Stimulated activated CD4-positive, alpha-beta T cell treated with anti-CD3 and anti-CD28 coated beads, Interleukin-4, amount 100 ng/mL, for 1 hour (primary cell): ENCODE measurements at places on chromosomes 6 and 20.

- no peak for DNase-seq
Observed at GRCh38 chr6:168016721-168017525, 19.5 kb downstream of the KIF25 start.

DNA sequence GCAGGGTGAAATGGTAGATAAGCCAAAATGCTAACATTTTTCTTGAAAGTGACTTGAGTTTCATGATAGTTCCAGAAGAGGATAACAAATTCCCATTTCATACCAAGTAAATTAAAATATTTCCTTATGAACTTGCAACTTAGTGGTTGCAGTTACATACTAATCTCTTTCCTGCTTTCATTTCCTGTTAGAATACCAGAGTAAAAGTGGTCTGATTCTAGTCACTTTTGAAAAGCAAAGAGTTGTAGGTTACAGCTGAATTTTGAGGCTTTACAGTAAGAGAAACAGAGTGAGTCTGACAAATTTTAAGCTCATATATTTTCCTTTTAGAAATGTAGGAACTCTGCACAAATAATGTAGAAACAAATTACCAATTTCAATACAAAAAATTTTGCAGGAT is 117.4 kb downstream of the ZFAND3 start:
- DNase-seq, result no peak

GRCh38 chr6:71222671-71223070 is 65.9 kb upstream of the OGFRL1 start:
- DNase-seq, result no peak

GRCh38 chr6:158496700-158497099 is 63.2 kb upstream of the TMEM181 start:
- no peak for DNase-seq

DNA sequence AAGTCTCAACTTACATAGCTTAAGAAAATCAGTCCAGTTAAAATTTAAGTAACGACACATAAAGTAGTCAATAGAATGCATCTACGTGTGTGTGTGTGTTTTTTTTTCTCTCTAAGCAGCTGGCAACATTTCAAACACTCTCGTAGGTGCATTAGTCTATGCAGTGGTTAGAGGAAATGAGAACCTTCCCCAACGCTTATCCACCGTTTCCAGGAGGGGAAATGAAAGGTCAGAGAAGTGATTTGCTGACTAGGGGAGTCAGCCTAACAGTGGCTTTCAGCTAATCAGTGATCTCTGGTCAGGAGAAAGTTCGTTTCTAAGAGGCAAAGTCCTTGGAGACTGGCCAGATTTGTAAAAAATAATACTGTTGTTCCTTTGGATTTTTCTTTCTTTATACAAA is 806.6 kb downstream of the C6orf118 start:
- no peak for DNase-seq

GRCh38 chr6:122799916-122800686 is 11.0 kb downstream of the SMPDL3A start:
- DNase-seq, result no peak

DNA sequence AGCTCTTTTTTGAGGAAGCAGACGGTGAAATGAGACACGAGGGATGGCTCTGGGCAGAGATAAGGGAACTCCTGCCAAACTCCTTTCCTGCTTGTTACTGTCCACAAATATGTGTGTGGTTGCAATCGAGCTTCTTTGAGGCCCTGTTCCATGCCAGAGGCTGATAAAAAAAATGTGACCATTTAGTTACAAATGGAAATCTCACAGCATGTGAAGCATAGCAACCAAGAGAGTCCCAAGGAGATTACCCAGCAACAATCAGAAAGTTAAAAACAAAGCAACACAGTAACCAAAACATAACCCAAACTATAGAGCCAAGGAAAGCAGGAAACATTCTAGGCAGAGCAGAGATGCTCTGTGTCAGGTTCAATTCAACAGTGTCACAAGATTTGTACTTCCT is 35.4 kb upstream of the HMGN3 start:
- no peak for DNase-seq

DNA sequence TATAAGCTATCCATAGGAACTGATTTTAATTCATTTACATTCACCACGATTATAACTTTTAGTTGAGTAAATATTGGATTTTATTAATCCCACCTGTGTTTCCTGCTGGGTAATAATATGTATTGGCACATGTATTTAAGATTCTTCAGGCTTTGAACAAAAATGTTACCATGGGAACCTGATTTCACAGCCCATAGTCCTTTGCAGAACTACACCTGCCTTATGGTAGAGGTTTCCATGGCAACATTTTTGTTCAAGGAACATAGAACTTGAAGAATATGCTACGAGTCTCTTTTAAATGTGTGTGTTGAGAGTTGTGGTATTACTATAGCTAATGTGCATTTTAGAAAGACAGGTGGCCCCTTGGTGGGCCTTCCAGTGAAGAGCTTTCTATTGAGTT is 317.4 kb downstream of the SAMD5 start:
- no peak for DNase-seq

DNA sequence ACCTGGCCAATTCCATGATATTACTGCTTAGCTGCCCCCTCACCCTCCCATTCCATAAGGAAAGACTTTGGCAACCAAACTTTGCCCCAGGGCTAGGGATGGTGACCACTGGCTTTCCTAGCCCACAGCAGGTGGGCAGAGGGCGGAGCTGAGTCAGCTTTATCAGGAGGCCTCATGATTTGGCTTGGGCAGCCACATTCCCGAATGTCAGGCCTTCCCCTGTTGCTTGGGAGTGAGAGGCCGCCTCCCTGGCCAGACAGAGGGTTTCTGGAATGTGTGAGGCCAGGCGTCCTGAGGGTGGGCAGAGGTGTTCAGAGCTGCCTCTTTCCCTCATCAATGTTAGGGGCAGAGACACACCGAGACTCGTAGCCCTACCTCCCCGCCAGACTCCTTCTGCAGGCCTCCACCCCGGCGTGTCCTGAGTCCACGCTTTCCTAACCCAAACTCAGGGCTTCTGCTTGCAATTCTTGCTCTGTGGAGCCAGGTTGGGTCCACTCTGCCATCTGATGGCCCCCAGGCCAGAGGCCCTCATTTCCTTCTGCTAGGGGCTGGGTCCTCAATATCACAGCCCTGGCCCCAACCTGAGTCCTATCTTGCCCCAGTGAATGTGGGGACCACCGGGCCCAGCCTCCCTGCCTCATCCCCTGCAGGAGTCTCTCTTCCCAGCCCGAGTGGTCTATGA is 19.3 kb downstream of the UQCC2 start:
- DNase-seq, result no peak

DNA sequence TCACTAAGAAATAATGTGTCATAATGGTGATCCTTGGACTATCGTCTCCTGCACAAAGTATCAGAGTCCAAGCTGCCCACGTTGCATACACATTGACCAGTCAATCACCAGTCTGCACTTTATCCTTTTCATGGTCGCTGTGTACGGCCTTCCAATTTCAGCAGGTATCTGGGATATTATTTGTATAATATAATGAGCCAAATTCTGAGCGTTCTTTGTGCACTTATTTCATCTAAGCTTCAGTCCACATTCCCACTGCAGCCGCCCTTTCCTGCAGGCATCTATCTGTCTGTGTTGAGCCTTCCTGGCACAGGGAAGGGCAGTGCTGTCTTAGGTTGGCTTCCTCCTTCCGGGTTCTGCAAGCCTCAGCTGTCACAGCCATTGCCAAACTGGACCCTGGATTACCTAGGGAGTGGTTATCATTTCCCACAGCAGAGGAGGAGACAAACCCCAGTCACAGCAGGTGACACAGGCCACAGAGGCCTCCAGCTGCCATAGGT is 174.3 kb downstream of the TTLL2 start:
- DNase-seq, result no peak

DNA sequence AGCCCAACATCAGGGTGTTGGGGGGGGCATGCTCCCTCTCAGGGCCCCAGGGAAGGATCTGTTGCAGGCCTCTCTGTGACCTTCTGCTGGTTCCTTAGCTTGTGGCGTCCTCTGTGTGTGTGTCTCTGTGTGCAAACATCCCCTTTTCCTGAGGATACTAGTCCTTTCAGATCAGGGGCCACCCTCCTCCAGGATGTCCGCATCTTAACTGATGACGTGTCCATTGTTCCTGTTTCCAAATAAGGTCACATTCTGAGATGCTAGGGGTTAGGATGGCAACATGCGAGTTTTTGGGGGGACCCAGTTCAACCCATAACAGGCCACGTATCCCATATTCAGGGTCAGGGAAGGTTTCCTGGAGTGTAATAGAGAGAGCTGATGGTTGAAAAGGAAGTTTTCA is 40.9 kb downstream of the GMPR start:
- DNase-seq, result no peak

- DNase-seq, result peak; percentile 74
Observed at GRCh38 chr6:15491255-15491985, 171.4 kb downstream of the DTNBP1 start.

DNA sequence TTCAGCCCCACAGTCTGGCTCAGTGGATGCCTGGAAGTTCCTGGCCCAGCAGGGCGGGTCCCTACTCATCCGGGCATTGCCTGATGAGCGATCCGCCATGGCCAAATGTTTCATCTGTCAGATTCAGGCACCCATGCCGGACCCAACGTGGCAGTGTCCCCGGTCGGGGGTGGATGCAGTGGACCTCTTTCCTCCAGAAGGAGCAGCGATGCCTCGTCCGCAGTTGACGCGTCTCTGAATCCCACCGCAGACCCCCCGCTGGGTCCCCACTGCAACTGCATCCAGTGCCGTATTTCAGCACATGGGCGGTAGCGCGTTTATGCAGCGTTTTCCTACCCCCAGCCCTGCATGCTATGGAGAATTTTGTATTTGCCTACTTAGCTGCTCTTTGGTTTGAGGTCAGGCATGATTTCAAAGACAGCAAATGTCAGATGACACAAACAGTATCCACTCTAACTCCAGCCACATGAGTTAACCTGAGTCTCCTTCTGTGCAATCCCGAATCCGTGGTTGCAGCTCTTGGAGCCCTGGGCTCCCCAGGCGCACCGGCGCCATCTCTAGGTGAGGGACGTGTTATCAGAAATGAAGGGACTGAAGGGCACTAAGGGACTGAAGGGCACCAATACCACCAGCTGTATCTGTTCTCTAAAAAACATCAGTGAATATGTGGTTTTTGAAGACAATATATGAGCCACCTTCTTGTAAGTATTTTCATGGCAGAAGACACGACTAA is 72.6 kb upstream of the THBS2 start:
- no peak for DNase-seq

- DNase-seq, result no peak
Observed at GRCh38 chr6:2826131-2826530, 15.5 kb downstream of the SERPINB1 start.

DNA sequence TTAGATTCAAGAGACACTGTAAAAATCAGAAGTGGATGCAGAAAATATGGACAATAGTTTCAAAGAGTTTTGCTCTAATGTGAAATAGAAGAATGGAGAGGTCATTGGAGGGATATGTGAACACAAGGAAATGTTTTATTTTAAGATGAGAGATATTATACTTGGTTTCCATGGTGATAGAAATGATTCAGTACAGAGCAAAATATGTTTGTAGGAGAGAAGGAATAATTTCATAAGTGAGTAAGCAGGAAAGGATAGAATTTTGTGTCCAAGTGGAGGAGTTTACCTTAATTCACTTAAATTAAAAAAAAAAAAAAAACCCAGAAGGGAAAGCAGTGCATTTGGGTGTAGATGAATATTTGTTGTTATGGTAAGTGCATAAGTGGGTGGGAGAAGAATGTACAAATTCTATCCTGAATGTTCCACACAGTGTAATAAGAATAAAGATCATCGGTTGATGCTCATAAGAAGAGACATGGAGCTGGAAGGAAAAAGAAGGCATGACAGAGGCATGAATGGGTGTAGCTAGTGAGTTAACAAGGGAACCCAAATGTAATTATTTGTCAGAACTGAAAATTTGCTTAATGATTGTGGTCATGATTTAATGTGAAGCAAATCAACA is 688.9 kb upstream of the GJE1 start:
- DNase-seq, result no peak

GRCh38 chr20:60043435-60043834 is 85.2 kb downstream of the CDH26 start:
- DNase-seq, result no peak

DNA sequence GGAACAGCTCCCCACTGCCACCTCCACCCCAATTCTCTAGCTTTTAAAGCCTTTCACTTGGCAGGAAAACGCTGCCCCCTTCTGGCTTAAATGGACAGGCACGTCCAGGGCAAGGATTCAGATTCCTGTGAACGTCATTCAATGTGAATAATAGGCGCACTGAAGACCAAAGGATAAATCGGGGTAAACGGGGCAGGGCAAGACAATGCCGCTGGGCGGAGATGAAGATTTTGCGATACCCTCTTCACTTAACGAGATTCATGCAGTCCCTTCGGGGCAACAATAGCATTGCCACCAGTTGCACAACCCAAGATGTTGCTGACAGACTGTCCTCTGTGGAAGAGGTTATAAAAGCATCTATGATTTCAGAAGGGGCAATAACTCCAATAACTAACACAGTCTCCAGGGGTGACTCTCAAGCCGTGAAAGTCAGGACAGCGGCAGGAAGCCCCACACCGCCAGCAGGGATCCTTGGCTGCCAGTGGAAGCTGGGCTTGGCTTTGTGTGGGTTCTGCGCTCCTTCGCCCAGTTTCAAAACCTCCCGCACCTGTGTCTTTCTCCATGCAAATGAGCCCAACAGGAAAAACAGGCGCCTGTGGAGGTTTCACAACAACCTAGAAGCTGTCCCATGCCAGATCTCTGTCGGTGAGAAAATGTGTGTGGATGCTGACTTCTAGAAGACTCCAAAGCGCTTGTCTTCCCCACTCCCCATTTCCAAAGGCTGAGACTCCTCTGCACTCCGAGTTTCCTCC is 291.8 kb downstream of the BMP7 start:
- no peak for DNase-seq

- DNase-seq, result no peak
Observed at GRCh38 chr6:85126485-85127167, 323.3 kb upstream of the NT5E start.

DNA sequence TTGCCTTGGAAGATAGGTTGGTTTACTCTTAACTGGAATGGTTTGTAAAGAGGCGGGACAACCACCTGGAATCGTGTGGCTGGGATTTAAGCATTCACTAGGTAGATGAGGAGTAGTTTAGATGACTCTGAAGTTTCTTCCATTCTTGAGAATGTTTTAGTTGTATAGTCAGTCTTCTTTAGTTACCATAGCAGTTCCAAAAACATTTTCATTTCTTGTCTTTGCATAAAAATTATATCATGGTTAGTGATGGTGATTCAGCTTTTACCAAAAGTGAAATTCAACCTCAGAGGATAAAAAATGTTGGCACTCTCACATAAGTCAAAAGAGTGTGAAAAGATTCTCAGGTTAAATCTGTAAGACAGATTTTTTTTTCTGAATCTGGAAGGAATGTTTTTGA is 70.3 kb downstream of the SMAP1 start:
- no peak for DNase-seq

GRCh38 chr6:18350271-18350670 is 36.9 kb upstream of the RNF144B start:
- no peak for DNase-seq
